Stimulated activated CD4-positive, alpha-beta T cell treated with anti-CD3 and anti-CD28 coated beads, Interleukin-1b, Interleukin-23, amount 100 ng/mL, for 1 hour (primary cell): ENCODE measurements at places on chromosomes 2 and 18.

GRCh38 chr18:33733376-33733775 lies 155.4 kb downstream of the ASXL3 start:
- DNase-seq, result no peak

DNA sequence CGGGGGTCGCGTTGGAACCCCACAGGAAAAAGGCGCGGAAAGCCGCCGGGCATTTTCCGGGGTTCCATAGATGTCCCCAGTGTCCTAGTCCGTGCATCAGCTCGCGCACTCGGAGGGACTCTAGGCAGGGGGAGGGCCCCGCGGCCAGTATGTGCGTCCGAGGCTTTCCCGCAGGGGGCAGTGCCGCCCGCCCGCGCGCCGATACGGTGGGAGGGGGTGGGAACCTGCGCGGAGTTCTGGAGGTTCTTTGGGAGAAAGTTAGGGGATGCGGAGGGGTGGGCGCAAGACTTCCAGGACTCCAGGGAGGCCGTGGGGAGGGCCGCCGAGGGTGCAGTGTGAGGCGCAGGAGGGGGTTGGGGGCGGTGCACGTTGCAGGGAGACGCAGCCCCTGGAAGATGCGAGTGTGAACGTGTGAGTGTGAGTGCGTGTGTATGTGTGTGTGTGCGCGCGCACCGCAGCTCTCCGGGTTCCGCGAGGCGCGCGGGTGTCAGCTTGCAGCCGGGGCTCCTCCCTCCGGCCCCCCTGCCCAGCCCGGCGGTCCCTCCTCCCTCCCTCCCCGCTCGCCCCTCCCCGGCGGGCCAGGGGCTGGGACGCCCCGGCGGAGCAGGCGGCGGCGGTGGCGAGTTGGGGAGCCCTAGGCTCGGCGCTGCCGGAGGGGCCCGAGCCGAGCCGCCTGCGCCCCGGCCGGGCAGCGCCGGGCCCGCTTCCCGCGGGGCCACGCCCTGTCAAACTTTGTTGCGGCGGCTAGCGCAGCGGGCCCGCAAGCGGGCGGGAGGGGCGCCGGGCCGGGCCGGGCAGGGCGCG lies at the start of gene TCF7L1:
TCF7L1 (plus strand) TSS at position 559 of the 804 bp plus-strand sequence. CDS start 293 bp downstream, outside the sequence.
- DNase-seq, result no peak

GRCh38 chr2:54618646-54619565 lies 104.6 kb upstream of the EML6 start:
- DNase-seq, result no peak

DNA sequence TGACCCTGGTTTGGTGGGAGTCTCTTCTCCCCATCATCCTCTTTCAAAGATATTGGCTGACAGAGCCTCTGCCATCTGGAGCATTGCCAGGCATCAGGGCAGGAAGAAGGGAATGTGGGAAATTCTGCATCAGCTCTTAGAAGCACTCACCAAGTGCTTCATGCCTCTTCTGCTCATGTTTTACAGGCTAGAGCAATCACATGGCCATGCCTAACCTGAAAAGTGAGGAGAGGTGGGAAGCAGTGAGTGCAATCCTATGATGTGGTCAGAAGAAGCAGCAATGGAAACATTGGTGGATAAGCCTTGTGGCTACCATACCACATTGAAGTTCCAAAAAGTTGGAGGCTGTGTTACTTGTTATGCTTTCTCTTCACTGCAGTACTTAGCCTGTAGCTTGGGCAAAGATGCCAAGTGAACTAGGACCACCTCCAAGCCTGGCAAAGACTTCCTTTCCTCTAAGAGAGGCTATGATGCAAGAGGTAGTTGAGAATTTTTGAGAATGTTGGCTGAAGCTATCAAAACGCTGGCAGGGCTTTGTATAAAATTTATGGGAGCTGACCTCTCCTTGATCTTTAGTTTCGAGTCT lies 64.1 kb downstream of the BCL2L11 start:
- no peak for DNase-seq

GRCh38 chr2:111975819-111976218 lies 77.4 kb downstream of the MERTK start:
- no peak for DNase-seq

- DNase-seq, result no peak
Observed at GRCh38 chr2:105373895-105374401, 24.9 kb downstream of the FHL2 start.

DNA sequence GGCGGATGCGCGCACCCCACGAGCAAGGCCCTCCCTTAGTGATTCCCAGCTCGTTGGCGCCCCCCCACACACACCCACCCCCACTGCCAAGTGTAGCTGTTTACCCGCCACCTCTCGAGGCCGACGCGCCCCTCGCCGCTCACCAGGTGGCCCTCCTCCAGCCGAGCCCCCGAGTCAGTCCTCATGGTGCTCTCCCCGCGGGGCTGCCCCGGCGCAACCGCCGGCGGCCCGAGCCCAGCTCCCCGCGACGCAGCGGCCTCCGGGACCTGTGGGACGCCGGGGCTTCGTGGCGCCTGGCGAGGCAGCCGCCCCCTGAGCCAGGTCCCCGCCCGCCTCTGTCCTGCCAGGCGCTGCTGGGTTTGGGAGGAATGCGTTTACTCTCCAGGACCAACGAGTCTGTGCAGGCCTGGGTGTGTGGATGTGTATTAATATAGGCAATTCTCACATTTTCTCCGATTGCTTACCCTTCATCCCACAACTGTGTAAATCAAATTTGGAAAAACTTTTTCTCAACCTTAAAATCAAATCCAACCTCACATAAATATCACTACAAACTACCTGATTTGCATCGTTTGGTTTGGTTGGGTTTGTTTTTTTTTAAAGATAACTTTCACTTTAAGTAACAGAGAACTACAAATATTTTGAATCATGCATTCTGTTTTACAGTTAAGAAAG lies at the start of gene TMEM237:
TMEM237 (minus strand) TSS at position 288 of the 675 bp plus-strand sequence; CDS start at position 185, 103 bp downstream.
- DNase-seq, result no peak

- no peak for DNase-seq
Observed at GRCh38 chr2:109164739-109165221, 35.8 kb downstream of the SH3RF3 start.

- DNase-seq, result no peak
Observed at GRCh38 chr2:12960671-12961070, 243.9 kb downstream of the TRIB2 start.

DNA sequence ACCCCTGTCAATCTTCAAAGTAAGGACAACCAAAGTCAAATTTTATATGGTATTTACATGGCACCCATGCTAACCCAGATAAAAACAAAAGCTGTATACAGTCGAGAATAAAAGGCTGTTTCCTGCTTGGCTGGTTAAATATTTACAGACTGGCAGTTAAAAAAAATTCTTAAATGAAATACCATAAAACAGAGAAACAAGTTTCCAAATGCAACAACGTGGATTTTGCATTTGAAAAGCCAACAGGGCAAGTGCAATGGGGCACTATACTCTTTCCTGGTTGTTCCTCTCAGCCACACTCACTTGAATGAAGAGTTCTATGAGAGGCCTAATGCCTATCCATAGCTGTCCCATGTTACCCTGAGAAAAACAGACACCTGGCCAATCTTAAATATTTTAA lies 6.1 kb upstream of the NR4A2 start:
- no peak for DNase-seq

DNA sequence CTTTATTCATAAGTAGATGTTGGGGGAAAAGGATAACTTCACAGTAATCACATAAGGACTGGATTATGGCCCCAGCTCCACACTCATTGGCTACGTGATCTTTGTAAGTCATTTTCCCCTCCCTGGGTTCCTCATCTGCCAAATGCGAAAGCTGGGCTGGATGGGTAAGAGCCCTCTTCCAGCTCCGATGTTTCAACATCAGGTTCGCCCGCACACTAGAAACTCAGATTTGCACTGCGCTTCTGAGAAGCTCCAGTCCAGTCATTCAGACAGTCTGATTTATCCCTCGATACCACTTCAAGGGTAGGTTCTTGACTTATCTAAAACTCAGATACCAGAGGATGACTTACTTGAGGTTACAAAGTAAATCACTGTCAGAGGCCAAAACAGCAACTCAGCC lies 31.0 kb upstream of the RMDN2 start:
- DNase-seq, result no peak

- no peak for DNase-seq
Observed at GRCh38 chr2:198913394-198914152, 544.2 kb downstream of the SATB2 start.

- no peak for DNase-seq
Observed at GRCh38 chr2:20668451-20668850, 1.5 kb downstream of the GDF7 start.

- DNase-seq, result no peak
Observed at GRCh38 chr2:186518945-186519344, 32.9 kb downstream of the ZC3H15 start.

GRCh38 chr18:23560186-23560585 lies 26.1 kb downstream of the NPC1 start:
- DNase-seq, result no peak

- DNase-seq, result no peak
Observed at GRCh38 chr18:59385191-59385590, 26.1 kb upstream of the LMAN1 start.

DNA sequence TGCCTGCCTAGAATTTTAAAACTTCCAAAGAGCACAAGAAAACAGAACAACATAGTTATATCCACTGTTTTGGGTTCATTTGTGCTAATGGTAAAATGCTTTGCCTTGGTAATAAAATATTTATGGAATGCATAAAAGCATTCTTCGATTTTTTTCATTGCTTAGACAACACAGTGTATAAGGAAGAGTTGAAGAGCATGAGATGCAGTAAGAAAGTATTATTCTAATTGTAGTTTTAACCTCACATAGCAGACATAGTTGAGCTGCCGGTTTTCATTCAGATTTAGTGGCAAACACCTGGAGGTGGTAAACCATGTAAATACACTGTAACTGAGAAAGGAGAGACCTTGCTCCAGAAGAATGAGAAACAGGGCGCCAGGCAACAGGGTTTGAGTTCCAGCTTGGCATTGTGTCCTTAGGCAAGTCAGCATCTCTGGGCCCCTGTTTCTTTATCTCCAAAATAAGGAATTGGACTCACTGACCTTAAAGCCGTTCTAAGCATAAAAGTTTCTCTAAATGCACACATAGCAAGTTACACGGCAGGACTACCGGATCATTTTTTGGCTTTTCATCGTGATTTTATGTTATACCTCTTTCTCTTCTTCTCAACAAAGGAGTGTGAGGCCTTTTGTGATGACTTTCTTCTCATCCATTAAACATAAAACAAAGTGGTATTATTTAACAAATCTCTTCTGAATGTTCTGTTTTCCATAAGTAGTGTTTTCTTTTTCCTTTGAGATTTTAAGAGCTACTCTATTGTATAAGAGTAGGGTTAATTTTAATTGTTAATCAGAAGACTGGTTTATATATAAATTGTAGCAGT lies 7.9 kb downstream of the UGP2 start:
- DNase-seq, result no peak

- no peak for DNase-seq
Observed at GRCh38 chr2:135790423-135790822, 46.6 kb downstream of the LCT start.

- no peak for DNase-seq
Observed at GRCh38 chr2:83196225-83196624, 1262.9 kb downstream of the SUCLG1 start.

DNA sequence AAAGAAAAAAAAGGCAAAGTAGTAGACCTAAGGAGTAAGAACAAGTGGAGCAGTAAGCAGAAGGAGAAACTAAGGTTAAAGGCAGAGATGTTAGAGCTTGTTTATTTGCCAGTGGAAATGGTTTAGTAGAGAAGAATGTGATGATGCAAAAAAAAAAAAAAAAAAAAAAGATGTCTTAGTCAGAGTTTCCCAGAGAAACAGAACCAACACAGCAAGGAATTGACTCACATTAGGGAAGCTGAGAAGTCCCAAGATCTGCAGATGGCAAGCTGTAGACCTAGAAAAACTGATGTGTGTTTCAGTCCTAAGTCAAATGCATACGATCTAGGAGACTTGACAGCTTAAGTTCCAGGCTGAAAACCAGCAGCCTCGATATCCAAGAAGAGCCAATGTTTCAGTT lies 1548.8 kb upstream of the LRRTM1 start:
- DNase-seq, result no peak

DNA sequence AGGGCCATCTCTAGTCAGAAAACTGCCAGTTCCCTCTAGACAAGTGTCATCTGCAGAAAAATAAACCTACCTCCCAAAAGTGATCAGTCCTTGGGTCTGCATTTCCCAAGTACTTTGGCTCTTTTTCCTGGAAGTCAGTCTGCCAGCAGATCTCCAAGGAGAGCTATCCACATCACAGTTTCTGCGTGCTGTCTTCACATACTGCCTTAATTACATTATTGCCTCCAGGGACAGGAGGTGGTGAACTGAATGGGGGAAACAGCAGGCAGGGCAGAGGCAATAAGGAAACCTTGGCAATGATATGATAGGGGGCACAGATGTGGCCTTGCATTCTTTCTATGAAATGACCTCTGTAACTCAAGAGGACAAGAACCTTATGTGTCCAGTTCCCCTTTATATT lies 105.9 kb upstream of the SIX2 start:
- DNase-seq, result no peak

GRCh38 chr18:65754121-65754520 lies 3.3 kb downstream of the CDH7 start:
- no peak for DNase-seq

DNA sequence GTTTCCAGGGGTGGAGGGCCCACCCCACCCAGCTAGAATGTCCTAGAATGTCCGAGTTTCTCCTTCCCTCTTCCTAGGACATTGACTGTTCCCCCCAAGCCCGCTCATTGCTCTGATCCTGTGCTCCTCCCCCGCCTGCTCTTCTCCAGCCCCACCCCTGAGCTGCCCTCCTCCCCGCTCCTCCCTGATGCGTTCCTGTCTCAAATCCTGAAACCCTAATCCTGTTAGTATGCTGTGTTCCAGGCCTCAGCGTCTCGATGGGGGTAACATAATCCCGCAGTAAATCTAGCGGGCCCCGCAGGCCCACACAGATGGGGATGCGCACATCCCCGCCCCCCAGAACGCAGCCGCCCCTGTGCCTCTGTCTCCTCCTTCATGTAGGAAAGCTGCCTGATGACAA lies 51.3 kb downstream of the NRP2 start:
- DNase-seq, result no peak

DNA sequence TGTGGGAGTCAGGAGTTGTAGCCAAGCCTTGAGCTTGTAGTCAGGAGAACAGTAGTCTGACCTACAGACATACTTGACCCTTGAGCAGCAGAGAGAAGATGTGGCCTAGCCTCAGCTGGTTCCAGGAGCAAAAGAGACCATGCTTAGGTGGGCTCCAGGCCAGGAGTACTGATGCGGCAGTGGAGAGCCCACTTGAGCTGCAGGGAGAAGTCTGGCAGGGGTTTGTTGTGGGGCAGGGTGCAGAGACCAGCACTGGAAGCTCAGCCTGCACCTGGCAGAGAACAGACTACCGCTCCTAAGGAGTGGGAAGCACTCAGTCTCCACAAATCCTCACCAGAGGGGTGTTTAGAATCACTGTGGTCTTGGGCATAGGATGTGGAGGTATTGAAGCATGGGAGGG lies 197.9 kb downstream of the TPGS2 start:
- DNase-seq, result no peak

- no peak for DNase-seq
Observed at GRCh38 chr18:36340246-36340645, 42.7 kb downstream of the FHOD3 start.
